ENCODE measurements at places on chromosomes 4 and X. TPM values are rescaled to one million over a fixed set of nuclear protein-coding genes. Genes with fewer than 3 reads are reported as not detected.

DNA sequence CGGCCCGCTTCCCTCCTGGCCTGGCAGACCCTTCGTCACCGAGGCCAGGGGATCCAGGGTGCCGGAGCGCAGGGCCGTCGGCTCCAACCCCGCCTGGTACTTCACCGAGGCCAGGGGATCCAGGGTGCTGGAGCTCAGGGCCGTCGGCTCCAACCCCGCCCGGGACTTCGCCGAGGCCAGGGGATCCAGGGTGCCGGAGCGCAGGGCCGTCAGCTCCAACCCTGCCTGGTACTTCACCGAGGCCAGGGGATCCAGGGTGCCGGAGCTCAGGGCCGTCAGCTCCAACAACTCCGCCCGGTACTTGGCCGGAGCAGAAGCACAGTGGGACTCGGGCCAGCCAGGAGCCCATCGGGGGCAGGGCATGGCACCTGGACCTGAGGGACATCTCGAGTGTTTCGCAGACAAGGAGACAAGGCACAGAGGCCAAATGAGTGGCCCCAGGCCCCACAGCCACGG, 85.1 kb downstream of the FAM53A start:
- H3K4me1 ChIP-seq = no peaks in the 10 kb centered on the region
- no peak overlapping the region for H3K27ac ChIP-seq
- H3K27me3 ChIP-seq = no peaks in the 10 kb centered on the region
- H3K36me3 ChIP-seq = no peaks in the 10 kb centered on the region

DNA sequence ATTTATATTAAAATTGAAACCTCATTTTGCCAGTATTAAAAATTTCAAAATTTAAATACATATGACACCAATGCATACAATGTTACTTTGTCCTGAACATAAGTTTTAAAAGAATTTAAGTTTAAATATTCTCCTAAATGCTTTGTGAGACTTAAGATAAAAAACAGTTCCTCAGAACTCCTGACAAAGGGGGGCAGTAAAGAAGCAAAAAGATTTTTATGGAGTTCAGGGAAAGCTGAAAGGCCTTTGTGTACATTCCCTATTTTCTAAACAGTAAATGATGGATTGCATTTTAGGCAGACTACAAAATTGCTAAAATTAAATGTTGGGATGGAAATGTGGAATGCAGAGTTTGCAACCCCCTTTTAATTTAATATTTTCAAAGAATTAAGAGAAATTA, 81.7 kb downstream of the SNCA start:
- H3K4me3 ChIP-seq = no peak overlapping the region
- H3K4me1 ChIP-seq = no peaks in the 10 kb centered on the region
- H3K27me3 ChIP-seq = no peaks in the 10 kb centered on the region
- no peak overlapping the region for H3K27ac ChIP-seq

DNA sequence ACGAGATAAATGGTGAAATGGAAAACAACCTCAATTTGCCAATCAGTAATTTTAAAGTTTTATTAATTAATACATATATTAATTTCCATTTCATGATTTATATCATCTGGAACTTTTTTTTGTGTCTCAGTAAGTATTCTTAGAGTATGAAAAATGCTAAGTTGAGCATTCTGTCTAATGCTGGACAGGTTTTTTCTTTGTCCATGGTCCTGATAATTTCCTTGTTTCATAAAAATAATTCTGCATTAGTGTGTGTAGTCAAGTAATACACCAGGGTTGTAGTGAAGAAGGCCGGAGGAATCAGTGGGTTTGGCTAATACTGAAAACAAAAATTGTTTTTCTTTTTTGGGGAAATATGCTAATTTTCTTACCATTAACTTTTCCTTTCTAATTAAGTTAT, 9.9 kb downstream of the ANAPC4 start:
- H3K4me1 ChIP-seq = no peaks in the 10 kb centered on the region
- H3K27ac ChIP-seq = no peak overlapping the region
- no peaks in the 10 kb centered on the region for H3K27me3 ChIP-seq
- no peak overlapping the region for H3K4me3 ChIP-seq
- peaks cover 7% of the 10 kb centered on the region for H3K36me3 ChIP-seq

DNA sequence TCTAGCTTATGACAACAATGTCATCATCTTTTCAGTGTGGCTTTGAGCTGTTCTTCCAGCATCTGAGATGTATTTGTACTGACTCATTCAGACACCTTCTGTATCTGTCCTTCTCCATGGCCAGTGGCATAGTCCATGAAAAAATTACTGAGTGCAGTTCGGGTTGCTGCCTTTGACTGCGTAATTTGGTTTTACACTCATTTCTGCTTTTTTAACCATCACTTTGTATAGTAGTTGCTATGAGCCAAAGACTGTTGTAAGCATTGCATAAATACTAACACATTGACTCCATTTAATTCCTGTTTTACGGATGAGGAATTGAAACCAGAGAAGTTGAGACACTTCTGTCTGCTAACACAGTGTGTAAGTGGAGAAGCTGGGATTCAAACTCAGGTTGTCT, 190.7 kb upstream of the MID1 start:
- H3K36me3 ChIP-seq = no peaks in the 10 kb centered on the region
- H3K4me3 ChIP-seq = no peak overlapping the region
- H3K27me3 ChIP-seq = no peaks in the 10 kb centered on the region

DNA sequence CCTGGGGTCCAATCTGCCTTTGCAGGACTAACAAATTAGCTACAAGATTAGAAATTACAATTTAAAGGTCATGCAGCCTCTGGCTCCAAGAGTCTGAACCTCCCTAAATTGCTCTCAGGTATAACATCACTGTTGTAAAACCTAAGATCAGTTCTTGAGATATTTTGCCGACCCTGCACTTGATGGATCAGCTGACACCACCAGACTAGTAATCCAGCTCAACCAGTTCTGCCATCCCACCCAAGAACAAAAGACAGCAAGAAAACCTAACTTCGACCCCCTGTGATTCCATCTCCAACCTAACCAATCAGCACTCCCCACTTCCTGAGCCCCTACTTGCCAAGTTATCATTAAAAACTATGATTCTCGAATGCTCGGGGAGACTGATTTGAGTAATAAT, 323.0 kb upstream of the BOD1L1 start:
- H3K36me3 ChIP-seq = no peaks in the 10 kb centered on the region
- no peak overlapping the region for H3K4me3 ChIP-seq
- H3K27ac ChIP-seq = no peak overlapping the region
- no peak for DNase-seq

- no peak overlapping the region for H3K4me3 ChIP-seq
- H3K36me3 ChIP-seq = no peaks in the 10 kb centered on the region
- no peak for DNase-seq
- no peaks in the 10 kb centered on the region for H3K4me1 ChIP-seq
- H3K27ac ChIP-seq = no peak overlapping the region
Measured at GRCh38 chrX:144637731-144638130, 609.6 kb upstream of the SPANXN1 start.

DNA sequence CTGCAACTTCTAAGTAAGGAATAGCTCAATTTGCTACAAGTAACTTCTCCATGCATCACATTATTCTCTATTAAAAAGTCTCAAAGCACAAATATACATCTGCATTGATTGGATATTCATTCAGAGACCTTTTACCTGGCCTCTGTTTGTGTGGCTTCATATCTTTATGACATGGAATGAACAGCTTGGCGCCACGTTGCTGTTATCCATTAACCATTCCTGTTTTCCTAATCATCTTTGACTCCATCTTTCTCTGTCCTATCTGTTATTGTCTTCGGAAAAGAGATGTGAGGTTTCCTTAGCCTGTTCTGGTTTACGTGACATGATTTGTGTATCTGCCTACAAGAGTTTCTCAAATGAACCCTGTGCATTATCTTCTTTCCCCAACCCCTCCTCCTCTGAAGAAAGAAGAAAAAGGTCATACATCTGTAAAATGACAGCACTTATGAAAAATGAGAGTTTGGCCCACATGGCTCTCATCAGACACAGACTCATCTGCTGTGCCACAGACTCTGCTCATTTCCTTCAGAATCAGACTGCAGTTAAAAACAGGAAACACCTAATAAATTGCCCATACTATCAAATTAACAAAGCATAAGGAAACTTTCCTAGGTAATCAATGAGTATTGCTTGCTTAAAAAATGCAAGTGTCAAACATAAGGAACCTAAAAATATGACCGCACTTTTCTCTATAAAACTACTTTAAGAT, 347.6 kb upstream of the FAM241A start:
- H3K4me3 ChIP-seq = no peak overlapping the region
- no peak overlapping the region for H3K27ac ChIP-seq
- DNase-seq = no peak
- H3K27me3 ChIP-seq = no peaks in the 10 kb centered on the region
- H3K36me3 ChIP-seq = no peaks in the 10 kb centered on the region
- H3K4me1 ChIP-seq = no peaks in the 10 kb centered on the region

DNA sequence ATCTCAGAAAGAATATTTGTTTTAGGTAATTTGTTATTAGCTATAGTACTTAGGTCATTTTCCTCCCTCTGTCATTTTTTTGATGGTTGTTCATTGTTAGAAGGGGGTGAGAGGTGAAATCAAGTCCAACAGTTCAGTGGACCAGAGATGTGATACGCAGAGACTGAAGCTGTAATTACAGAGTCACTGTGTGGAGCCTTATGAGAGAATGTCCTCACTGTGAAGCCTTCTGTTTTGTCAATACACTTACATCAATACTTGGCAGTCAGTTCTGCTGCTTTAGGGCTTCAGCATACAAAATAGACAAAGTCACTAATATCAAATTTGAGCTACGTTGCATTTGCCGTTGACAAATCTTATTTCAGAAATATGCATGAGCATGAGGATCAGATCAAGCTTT, 692.5 kb downstream of the C4orf33 start:
- no peak overlapping the region for H3K27ac ChIP-seq
- no peaks in the 10 kb centered on the region for H3K36me3 ChIP-seq
- no peak for DNase-seq
- H3K27me3 ChIP-seq = no peaks in the 10 kb centered on the region
- no peaks in the 10 kb centered on the region for H3K4me1 ChIP-seq

DNA sequence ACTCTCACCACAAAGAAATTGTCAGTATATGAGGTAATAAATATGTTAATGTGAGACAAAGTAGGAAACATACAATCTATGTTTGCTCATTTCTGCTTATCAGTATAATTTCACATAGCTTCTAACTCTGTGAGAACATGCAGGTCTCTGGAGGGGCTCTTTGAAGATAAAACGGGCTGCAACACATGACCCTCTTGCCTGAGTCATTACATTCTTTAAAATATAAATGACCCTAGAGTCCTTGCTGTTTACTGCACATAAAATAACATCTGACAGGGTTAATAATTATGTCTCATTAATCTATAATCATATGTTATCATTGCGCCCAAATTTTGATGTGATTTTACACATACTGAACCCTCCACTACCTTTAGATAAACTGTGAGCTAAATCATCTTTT, 681.5 kb downstream of the ARAP2 start:
- no peak overlapping the region for H3K4me3 ChIP-seq
- no peak overlapping the region for H3K27ac ChIP-seq
- DNase-seq = no peak
- no peaks in the 10 kb centered on the region for H3K36me3 ChIP-seq
- no peaks in the 10 kb centered on the region for H3K27me3 ChIP-seq
- H3K4me1 ChIP-seq = no peaks in the 10 kb centered on the region

DNA sequence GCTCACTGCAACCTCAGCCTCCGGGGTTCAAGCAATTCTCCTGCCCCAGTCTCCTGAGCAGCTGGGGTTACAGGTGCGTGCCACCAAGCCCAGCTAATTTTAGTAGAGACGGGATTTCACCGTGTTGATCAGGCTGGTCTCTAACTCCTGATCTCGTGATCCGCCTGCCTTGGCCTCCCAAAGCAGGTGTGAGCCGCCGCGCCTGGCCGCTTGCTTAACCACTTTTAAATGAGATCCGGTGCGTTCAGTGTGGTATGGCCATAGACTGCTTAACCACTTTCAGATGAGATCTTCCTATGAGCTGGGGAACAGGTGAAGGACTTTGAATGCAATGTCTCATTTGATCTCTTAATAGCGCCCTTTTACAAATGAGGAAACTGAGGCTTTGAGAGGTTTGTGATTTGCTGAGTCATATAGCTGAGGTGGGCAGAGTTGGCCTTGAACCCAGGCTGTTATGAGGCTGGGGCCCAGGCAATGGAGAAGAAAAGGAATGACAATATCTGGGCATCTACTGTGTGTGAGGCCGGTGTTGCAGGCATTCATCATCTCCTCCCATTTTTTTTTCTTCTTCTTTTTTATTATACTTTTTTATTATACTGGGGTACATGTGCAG, 41.9 kb upstream of the NSG1 start:
- peaks cover 13% of the 10 kb centered on the region for H3K27me3 ChIP-seq
- no peaks in the 10 kb centered on the region for H3K4me1 ChIP-seq
- H3K4me3 ChIP-seq = no peak overlapping the region
- no peak overlapping the region for H3K27ac ChIP-seq
- DNase-seq = no peak

GRCh38 chrX:54066841-54067240, 22.6 kb upstream of the PHF8 start:
- H3K27me3 ChIP-seq = no peaks in the 10 kb centered on the region
- H3K4me1 ChIP-seq = no peaks in the 10 kb centered on the region
- no peak overlapping the region for H3K27ac ChIP-seq

- H3K27ac ChIP-seq = no peak overlapping the region
- no peaks in the 10 kb centered on the region for H3K4me1 ChIP-seq
- no peaks in the 10 kb centered on the region for H3K27me3 ChIP-seq
- no peak for DNase-seq
Measured at GRCh38 chr4:11118513-11118912, 310.2 kb downstream of the HS3ST1 start.

DNA sequence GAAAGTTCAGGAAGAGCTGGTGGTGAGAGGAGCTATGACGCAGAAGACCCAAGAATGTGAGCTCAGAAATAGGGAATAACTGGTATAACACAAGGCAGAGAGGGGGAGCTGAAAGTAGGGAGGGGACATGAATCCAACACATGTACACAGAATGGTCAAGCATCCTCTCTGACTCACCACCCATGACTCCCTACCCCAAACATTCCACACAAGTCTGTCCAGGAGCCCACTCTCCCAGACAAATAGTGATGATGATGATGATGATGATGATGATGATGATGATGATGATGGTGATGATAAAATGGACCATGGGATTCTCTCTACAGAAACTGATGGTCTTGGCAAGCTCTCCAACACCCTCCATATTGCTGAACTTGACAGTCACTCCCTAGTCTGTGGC, 46.4 kb downstream of the NAT8L start:
- H3K4me1 ChIP-seq = no peaks in the 10 kb centered on the region
- DNase-seq = no peak
- H3K4me3 ChIP-seq = no peak overlapping the region
- H3K27ac ChIP-seq = no peak overlapping the region

GRCh38 chrX:56800801-56801200, 71.8 kb downstream of the NBDY start:
- no peaks in the 10 kb centered on the region for H3K36me3 ChIP-seq
- no peaks in the 10 kb centered on the region for H3K27me3 ChIP-seq
- no peak overlapping the region for H3K4me3 ChIP-seq
- H3K4me1 ChIP-seq = peaks cover 40% of the 10 kb centered on the region
- DNase-seq = no peak

- H3K36me3 ChIP-seq = no peaks in the 10 kb centered on the region
- no peak for DNase-seq
- H3K4me1 ChIP-seq = peaks cover 3% of the 10 kb centered on the region
- no peak within 1 kb of the TSS for H3K27ac ChIP-seq
- H3K4me3 ChIP-seq = no peak within 1 kb of the TSS
Measured at GRCh38 chr4:83114576-83114975, at the start of gene PLAC8. TSS of gene PLAC8 (minus strand) at chr4:83114729. CDS start at chr4:83107921, 6,808 bp downstream.

SULT1E1 gene
- polyA plus RNA-seq = not detected

FAM47E gene
- polyA plus RNA-seq = 1.2 TPM

IRS4 gene
- polyA plus RNA-seq = not detected
